ENCODE measurements at places on chromosomes 3 and 15.

- no peak for DNase-seq
These were observed 48.6 kb downstream of the SMAD6 start for GRCh38 chr15:66750609-66751008.

DNA sequence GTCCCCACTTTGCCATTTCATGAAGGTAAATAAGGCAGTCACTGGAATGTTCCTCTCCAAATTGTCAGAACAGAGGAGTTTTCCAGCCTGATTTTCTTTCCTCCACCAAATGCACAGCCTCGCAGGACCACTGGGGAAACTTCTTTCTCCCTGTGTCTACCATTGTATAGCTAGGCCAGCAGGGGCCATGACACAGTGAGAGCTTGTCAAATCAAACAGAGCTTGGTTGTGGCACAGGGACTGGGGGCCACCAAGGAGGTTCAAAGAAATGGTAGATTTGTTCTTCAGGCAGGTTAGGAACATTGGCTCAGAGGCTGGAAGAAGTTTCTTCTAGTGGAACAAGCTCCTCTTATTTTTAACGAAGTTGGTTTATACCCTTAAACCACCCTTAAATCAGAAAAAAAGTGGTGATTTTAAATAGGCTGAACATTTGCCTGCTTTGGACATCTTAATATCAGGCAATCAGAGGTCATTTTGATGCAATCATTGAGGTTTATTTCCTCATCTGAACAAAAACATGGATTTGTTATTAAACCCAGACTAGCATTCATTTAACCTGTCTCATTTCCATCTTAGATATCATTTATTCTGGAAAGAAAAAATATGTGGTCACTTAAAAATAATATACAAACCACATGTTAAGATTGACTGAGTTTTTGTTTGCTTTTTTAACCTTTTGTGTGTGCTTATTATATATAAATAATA, 105.6 kb downstream of the GTPBP8 start:
- DNase-seq, result no peak

DNA sequence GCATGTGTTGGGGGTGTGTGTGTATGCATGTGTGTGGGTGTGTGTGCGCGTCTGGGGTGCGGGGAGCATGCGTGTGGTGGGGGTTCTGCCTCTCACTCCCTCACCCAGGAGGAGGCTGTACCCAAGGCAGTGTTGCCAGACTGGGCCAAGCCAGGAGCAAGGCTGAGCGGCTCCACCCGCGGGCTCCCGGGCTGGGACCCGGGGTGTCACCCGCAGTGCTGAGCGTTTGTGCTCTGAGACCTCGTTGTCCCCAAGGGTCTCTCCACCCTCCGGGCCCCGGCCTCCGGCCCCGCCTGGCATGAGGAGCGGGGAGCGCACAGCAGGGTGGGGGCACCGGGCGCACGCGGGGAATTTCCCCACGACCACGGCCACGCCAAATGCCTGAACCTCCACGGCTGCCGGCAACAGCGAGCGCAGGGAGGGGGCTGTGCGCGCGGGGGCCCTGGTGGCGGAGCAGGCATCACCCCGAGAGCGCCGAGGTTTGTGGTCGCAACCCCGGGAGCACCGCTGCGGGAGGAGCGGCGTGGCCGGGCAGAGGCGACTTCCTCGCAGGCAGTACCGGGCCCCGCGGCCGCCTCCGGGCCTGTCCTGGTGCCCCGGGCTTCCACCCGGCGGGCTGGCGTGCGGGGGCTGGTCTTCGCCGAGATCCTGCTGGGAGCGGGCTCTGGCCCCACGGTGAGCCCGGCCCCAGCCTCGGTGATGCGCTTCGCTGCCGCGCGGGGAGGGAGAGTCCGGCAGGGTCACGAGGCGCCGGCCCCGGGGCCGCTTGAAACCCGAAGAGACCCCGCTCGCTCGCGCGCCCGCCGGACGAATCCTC, 7.4 kb upstream of the OCA2 start:
- no peak for DNase-seq

DNA sequence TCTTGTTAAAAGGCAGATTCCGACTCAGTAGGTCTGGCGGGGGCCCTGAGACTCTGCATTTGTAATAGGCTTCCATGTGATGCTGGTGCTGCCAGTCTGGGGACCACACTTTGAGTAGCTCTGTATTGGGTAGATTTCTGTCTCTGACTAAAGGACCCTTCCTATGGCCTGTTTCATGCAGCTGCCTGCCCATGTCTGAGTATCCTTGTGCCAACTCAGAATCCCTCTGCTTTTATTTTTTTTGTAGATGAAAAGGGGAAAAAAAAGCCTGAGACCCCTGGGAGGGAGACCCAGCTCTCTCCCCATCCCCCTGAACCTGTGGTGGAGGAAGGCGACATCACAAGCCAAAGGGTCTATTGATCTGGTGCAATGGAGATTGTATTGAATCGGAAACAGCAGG, 81.9 kb downstream of the EBLN2 start:
- DNase-seq, result no peak

DNA sequence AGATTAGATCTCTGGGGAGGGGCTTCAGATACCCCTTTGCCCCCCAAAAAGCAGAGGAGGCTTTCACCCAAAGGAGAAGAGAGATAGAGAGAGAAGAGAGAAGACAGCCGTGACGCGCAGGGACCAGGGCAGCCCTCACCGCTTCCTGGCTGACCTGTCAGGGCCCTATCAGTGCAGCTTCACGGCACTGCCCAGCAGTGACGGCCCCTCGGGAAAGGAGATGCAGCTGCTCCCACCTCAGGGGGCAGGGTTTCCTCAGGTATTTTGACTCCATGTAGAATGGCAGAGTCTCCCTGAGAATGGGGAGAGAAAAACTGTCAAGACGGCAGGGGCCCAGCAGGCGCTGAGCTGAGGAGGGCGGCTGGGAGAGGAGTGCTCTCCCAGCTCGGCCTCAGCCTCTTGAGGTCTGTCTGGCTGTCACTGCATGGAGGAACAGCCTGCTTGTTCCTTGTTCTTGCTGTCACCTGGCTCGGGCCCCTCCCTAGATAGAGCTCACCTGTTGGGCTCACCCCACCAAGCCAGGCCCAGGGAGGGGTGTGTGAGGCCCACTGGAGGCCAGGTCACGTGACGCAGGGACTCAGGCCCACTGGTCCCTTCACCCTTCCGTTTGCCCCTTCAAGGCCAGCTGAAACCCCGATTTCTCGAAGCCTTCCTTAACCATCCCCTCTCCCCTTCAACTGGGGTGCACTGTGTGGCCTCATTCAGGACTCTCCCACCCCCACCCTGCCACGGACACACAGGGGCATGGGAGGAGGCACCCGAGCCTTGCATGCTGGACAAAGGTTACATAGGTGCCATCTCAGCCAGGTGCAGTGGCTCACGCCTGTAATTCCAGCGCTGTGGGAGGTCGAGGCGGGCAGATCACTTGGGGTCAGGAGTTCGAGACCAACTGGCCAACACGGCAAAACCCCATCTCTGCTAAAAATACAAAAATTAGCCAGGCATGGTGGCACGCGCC, 28.2 kb downstream of the LOXL1 start:
- DNase-seq, result no peak

Data from mammary epithelial cell (primary cell).